Posterior cingulate gyrus (tissue), 11 donors: ENCODE measurements at places on chromosomes 3 and 15.

DNA sequence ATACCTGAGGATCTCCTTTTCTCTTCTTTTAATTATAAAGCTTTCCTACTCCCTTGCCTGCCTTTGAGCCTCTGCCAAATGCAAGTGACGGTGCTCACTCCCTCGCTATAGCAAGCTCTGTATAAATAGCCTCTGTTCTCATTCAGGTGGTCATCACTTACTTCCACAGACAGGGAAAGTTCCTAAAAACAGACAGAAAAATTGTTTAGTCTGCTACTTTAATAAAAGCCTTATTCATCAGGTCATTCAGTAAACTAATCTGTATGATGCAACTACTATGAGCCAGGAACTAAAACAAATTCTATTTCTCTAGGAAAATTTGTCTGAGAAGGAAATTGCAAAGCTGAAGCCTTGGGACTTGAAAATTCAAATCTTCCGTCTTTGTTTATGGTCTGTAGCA is 10.2 kb upstream of the DLG1 start:
- no peak for DNase-seq

- no peak for DNase-seq
Observed at GRCh38 chr3:37999836-38000235, 9.2 kb downstream of the VILL start.

DNA sequence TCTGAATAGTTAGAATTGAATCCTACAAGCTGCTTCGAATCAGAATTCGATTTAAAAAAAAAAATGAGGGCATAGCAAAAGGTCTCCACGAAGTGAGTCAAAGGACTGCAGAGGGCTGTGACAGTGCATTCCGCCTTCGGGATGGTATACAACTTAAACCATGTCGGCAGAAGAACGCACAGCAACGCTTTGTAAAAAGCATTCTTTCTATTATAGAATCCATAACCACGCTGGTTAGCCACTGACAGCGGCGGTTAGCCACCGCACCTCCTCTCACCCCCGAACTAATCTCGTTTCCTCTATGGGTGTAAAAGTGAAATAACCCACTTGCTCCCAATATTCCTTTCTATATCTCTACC is 664 bp upstream of the PIK3CA start:
- DNase-seq: no peak

DNA sequence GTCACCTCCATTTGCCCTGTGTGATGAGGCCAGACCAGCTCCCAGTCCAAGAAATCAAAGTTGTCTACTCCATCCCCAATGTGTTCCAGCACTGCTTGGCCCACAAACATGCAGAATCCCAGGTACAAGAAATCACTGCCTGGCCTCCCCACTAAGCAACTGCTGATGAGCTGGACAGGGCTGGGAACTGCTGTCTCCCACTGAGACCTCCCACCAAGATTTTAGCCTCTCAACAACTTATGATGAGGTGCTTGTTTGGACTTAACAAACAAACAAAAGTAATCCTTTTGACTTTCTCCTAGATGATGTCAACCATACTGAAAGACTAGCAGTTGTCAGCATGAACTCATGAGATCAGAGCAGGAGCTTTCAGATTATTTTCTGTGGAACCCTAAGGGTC is 260.1 kb upstream of the UBE2E2 start:
- DNase-seq: no peak

GRCh38 chr3:190336516-190337189 is 14.4 kb upstream of the CLDN1 start:
- no peak for DNase-seq

- no peak for DNase-seq
Observed at GRCh38 chr3:56926243-56926946, 124.6 kb upstream of the ARHGEF3 start.
